ENCODE measurements at places on chromosomes 3 and 15.

DNA sequence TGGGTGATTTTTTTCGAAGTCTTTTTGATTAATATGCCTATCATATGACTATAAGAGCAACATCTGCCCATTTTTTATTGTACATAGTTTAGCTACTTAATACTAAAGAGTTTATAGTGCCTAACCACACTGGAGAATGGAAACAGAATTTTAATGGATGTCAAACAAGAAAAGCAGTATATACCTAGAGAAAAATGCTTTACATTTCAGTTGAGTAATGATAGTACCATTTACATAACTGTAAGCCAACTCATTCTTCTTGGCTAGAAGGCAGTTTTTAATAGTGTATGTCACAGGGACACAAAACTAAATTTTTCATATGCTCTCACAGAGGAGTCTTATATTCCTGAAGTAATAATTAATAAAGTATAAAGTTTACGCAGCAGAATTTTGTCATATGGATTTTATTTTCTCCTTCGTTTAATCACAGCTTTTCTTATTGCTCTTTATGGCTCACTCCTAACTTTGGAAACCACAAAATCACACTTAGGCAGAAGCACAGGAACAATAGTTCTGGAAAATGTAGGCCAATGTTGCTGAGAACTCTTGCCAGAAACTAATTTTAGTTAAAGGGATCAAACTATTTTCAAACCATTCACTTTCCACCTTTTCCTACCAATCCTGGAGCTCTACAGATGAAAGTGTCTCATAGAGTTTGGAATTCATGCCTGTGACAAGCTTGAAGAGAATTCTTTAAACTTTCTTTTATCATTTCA is 243.6 kb downstream of the ZIC1 start:
- no peak for DNase-seq

DNA sequence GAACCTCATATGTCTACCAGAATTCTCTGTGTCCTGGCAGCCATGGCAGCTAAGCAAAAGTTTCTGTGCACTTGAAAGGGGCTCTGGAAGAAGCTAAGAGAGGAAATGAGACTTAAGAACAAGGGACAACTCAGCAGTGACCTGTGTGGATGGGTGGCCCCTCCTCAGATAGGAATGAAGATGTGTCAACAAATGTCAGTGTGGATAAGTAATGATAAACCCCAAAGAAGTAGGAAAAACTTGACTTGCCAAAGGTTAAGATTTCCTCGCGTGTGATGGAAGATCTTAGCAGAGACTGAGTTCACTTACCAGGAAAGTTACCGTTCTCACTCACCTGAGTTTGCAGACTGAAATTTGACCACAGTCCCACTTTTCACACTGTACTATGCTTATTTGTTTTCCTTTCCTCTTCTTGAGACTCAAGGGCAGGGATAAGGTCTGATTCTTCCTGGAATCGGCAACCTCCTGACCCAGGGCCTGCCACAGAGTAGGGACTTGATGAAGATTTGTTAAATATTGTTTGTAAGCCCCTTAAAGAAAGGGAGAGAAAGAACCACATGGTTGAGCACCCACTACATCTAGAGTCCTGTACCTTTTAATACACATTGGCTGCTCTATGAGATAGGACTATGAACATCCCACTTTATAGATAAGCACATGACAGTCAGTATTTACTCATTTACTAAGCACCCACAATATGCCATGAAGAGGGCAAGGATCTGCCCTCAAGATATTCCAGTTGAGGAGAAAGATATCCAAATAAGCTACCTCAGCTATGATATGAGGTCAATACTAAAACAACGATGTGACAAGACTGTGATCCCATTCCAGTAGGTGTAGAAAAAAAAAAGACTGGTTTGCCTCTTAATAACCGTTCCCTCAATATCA is 7.3 kb upstream of the HRH1 start:
- no peak for DNase-seq

DNA sequence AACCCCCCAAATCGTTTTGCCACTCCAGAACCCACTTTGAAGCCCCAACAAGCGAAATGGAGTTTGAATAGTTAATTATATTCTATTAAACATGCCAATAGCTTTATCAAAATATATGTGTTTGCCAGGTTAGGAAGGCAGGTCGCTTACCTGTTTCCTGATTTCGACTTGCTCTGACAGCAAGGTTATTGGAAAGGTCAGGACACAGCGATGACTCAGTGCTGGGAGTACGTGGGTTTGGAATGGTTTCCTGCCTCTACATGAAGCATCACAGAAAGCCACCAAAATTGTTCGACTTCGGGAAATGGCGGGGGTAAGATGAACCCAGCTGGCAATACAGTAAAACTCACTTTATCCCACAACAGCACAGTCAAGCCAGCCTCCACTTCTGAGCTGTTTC is 135.6 kb upstream of the ABI3BP start:
- no peak for DNase-seq

DNA sequence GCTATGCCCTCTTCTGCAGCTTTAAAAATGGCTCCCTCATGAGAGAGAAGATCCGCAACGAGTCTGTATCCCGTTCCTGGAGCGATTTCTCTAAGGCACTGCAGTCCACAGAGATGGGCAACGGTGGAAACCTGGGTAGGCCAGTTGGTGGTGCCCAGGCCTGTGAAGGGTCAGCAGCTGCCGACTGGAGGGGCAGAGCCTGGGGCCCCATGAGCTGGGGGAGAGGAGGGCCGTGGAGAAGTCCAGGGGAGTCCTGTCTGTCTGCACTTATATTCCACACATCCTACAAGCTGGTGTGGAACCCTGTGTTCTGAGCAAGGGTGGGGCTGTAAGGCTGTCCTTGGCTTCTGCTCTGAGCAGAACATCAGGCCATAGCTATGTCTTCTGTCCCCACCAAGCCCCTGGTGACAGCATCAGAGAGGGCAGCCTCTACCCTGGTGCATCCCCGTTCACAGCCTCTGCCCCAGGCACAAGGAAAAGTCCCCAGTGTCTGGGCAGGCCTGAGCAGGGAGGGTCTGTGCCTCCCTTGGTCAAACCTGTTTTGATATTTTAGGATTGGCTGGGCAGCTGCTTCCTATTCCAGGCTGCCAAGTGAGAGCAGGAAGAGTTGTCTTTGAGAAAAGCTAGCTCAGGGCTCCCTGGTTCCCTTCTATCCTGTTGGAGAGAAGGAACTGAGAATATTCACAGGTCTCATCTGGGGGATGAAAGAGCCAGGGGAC is 29.7 kb downstream of the XYLB start:
- DNase-seq, result no peak

GRCh38 chr15:89654847-89655805 is at the start of gene KIF7:
KIF7 (minus strand) TSS chr15:89655467; CDS start chr15:89652930, 2,537 bp downstream.
- DNase-seq, result no peak

DNA sequence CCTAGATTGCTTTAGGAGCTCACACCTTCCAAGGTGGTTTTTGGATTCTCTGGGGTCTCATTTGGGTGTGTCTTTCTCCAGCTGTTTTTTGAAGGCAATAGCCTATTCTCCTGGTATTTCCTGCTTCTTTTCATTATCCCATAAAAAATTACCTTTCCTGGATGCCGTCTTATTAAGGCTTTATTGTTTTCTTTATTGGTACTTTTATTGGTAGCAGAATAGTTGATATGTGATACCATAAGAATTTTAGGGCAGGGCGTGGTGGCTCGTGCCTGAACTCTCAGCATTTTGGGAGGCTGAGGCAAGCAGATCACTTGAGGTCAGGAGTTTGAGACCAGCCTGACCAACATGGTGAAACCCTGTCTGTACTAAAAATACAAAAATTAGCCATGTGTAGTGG is 18.3 kb upstream of the MEF2A start:
- no peak for DNase-seq

GRCh38 chr15:92617549-92618520 is 37.7 kb downstream of the FAM174B start:
- DNase-seq, result no peak

DNA sequence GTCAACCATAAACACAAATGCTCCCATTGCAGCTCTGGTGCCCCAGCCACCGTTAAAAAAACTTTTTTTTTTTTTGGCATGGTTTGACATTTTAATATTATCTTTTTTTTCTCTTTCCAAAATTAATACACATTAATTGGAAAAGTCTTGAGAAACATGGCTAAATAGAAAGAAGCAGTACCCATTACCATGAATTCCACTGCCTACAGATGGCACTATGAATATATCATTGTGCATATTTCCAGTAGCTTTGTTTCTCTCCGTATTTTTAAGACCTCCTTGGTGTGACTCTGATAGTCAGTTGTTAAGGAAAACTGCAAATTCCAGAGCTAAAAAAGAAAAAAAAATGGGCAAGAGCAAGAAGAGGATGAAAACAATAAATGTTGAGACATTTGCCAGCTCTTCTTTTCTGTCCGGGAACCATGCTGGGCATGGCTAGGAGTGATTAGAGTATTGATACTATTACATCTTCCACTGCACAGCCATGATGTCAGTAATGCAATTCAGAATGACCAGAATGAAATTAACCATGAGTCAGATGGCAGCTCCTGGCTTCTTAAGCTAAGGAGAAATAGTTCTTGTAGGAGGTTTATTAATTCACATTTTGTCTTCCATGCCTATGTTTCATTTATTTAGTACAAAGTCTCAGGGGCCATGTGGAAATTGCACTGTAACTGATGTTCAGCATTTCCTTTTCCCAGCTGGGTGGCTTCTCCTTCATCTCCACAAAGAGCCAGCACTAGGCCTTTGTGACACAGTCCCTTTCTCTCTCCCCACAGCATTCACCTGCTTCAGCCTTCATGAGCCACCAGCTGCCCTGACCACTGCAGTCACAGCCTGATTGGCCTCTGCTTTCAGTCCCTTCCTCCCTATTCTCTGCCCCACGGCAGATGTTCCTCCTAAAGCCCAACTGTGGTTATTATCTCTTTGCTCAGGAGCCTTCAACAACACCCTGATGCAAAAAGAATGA is 31.8 kb downstream of the SLC7A14 start:
- no peak for DNase-seq

DNA sequence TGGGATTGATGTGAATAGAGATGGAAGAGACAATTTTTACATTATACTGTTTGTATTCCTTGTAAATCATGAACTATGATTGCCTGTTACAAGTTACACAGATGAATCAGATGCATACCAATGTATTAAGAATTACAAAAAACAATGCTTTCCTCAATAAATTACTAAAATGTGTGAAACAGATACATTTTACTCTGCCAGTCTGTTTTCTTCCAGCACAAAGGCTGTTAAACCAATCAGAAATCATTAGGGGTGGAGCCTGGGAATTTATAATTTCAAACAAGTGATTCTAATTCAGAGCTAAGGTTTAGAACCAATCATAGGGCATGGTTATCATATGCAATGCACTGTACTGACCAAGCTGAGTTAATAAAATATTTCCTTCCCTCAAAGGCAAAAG is 21.8 kb upstream of the ANKRD28 start:
- no peak for DNase-seq

- DNase-seq, result no peak
Observed at GRCh38 chr3:5813521-5813920, 626.0 kb downstream of the EDEM1 start.

GRCh38 chr3:116018646-116019045 is 395.3 kb downstream of the GAP43 start:
- no peak for DNase-seq

DNA sequence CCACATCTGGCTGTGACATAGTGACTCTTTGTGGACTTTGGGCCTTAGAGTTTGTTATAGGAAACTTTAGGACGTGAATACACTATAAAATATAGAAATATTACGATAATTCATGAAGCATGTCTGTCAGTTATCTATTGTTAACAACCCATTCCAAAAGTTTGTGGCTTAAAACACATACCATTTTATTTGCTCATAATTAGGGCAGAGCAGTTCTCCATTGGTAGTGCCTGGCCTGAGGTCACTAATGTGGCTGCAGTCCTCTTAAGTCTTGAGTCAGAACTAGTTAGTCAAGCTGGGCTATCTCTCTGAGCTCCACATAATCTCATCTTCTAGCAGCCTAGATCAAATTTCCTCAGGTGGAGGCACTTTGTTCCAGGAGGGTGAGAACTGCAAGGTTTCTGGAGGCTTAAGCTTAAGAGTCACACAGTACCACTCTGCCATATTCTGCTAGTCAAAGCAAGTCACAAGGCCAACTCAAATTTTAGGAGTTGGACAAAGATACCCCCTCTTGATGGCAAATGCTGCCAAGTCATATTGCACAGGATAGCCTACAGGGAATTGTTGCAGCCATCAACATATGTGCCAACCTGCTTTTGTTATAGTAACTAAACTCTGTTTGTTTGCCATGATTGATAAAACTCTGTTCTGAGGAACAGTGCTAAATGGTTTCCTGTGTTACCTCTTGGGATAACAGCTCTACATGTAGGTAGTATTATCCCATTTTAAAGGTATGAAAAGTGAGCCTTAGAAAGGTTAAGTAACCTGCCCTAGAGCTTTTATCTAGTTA is 8.7 kb downstream of the ATXN7 start:
- DNase-seq, result no peak

DNA sequence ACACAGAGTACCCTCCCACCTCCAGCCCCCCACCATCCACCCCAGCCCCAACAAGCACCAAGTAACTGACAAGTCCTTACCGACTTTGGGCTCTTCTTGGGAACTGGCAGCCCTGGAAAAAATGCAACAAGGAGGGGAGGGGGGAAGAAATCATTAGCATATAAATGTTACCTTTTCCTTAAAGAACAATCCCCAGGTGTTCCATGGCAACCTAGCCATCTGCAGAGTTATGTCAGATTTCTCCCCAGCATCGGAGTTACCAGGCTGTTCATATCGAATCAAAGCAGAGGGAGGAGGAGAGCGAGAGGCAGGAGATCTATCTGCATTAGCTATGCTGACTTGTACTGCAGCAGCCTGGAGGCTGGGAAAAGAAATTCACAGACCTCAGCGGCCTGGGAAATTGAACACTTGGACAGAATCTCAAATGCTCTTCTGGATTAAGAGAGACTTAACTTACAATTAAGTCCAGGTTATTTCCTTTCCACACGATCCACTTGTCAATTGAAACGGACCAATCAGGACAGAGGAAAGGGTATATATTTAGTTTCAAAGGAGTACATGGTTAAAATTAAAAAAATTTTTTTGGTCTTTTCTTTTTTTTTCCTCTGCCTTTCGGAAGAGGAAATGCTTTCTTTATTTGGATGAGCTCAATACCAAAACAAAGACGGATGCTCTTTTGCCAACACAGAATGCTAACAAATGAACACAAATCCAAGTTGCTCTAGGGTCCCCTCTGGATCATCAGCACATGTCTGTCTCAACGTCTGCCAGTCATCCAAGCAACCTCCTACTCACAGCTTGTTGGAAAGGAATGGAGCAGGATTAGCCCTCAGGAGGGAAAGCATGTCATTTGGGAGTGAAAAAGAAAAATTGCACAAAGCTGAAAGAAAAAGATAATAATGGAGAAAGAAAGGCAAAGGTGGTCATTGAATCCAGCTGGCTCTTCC is 637.1 kb downstream of the MAGI1 start:
- no peak for DNase-seq

- DNase-seq, result no peak
Observed at GRCh38 chr3:98778852-98779413, 15.8 kb downstream of the ST3GAL6 start.
